Fibroblast of skin of right quadriceps (primary cell): ENCODE measurements at places on chromosomes 12 and 14.

DNA sequence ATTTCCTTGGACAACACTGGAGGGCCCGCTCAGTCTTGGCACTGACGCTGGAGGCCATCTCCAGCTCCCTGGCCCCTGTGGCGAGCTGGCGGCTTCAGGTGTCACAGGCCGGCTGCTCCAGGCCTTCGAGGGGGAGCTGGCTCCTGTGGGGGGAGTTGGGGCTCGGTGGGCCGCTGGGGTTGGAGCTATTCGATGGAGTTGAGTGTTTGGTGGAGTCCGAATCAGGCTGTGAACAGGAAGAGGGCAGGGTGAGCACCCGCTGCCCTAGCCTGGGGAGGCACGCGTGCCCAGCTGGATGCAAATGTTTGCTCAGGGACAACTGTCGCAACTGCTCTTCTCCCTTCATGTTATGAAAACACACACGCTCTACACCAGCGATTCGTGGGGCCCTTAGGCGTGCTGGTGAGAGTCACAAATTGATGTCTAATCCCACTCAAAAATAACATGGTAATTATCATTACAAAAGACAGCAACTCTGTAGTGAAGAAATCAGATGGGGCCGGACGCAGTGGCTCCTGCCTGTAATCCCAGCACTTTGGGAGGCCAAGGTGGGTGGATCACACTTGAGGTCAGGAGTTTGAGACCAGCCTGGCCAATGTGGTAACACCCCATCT, 11.3 kb downstream of the AMN start:
- DNase-seq: no peak

DNA sequence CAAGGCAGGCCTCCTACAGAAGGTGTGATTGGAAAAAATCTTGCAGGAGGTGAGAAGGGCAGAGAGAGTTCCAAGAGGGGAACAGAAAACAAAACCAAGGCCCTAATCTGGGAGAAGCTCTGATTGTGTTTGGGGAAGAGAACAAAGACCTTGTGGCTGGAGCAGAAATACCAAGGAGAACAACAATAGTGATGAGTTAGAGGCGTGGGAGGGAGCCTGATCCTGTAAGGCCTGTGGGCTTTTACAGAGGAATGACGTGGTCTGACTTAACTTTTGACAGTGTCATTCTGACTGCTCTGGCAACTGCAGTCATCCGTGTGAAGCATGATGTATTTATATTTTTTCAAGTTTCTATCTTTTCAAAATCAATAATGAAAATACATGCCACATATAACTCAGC, 200.6 kb downstream of the ANO4 start:
- DNase-seq: no peak

DNA sequence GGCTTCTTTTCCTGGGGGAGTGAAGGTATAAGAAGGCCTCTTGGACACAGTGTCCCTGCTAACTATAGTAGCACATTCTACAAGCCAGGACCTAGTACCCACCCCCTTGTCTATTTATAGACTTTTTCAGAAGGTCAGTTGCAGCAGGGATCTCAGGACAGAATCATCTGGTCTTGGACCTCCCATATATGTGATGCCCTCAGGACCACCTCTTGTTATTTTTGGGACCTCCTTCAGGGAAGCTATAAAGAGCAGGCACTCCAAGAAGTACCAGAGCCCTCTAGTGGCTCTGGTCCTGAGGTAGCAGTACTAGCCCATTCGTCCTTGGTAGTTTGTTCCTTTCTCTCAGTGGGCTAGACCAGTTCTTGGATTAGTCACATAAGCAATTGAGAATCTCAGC, 4.3 kb downstream of the COQ10A start:
- DNase-seq: peak; percentile 23

DNA sequence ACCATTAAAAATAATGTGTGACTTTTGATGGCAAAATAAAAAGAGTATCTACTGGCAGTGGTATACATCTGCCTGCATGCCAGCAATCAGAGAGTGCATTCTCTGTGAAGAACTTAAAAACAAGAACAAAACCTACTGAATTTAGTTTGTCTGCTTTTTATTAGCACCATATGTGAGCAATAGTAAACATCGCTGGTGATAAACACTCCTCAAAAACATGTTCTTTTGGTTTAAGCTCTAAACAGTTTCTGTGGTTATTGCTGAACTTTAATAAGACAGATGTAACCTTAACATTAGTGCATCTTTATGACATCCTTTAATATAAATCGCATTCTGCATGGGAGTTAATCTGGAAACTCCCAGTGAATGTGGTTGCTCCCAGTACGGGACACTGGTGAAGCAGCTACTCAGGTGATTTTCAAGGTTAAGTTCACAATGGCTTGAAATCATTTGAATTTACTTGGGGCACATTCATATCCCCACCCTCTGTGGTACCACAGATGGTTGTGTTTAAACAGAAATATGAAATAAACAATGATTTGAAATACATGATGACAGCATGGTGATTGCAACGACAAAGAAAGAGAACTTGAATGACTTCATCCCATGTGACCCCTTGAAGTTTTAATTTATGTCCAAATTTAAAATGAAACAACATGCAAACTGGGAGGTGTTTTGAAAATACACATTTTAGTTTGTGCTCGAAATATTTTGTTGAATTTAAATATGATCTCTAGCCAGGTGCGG, 285.9 kb downstream of the FOXN3 start:
- DNase-seq: no peak

- DNase-seq: peak; percentile 89
Measured at GRCh38 chr12:114662512-114663177, 21.3 kb downstream of the TBX3 start.

DNA sequence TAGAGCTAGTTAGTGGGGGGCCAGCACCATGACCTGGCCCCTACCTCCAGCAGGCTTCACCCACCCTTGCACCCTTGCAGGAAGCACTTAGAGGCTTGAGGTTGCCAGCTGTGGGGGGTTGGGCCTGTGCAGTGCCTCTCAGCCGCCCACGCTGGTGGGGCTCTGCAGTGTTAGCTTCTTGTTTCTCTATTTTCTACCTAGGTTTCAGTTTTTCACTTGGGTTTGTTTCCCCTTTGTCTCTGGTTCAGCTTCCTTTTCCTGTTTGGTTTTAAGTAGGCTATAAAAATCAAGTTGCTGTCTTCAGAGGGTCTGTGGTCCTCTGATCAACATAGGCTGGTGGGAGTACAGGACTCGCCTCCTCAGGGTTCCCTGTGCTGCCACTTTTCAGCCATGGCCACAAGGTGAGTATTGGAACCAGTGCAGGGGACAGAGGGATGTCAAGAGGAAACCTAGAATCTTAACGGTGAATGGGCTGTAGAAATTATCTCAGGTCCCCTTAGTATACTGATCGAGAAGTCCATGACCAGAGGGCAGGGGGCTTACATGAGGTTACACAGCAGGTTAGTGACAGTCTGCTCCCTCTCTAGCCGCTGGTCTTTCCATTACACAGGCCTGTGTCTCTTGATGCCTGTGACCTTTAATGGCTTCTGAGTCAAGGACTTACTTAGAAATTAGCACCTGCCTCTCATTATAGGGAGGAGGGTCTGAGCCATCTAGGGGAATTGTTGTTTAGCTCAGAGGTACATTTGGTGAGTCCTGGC, at the start of gene EVL:
TSS of gene EVL (plus strand) at position 312 of the 761 bp plus-strand sequence. CDS start at position 391, 79 bp downstream.
- DNase-seq: no peak

- no peak for DNase-seq
Measured at GRCh38 chr14:101215266-101215665, 311.7 kb upstream of the RTL1 start.
